Thoracic aorta (tissue), 2 donors: ENCODE measurements at places on chromosomes 11 and 22. TPM values are rescaled to one million over a fixed set of nuclear protein-coding genes. Genes with fewer than 3 reads are reported as not detected.

Gene C11orf52
- 0.99 TPM for total RNA-seq

Gene CEP126
- total RNA-seq, result 13.0 TPM

Gene CNGA4
- total RNA-seq, result not detected

Gene ZFTA
- total RNA-seq, result 21.2 TPM

DNA sequence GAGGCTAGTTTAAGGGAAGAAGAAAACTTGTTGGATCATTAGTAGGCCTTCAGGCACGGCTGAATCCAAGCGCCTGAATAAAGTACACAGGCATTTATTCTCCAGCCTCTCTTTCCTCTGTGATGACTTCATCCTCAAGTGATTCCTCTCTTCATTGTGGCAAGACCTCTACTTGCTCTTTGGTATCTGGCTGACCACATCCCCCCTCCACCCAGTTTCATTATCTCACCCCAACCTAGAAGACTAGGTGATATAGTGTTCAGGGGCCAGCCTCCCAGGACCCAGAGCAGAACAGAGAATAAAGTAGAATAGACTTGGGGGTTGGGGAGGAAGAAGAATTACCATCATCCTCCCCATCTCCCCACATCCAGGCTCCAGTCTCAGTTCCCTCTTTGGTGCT, 189.3 kb downstream of the MIAT start:
- DNase-seq, result no peak

- DNase-seq, result no peak
Measured at GRCh38 chr11:95267601-95268213, 36.7 kb upstream of the SESN3 start.

DNA sequence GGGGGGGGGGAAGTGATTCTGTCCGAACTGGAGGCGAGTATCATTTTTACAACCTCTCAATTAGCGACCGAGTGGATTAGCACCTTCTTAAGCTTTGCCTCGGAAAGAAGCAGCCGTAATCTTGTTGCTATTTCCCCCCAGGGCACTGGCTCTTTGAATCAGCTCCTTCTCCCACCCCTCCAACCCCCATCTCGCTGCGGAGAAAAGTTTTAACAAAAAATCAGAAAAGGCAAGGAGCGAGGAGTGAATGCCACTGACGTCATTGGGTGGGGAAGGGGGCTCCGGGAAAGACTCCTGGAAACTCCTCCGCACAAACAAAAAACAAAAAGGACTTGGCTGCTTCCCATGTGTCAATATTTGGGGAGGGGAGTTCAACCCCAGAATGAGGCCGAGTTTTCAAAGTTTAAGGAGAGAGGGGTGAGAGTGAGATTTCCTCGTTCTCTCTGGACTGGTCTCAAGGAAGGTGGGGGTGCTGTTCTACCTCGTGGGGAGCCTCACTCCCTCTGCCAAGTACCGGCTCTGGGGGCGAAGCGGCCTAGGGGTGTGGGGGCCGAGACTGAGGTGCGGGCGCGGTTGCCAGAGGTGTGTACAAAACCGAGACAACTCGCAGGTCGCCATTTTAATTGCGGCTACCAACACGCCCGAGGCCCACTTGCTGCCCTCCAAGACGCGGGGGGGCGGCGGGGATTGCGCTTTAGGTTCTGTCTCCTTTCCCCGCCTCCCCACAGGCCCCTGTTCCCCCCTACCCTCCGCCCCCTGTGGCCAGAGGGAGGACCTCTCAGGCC, 2.5 kb upstream of the PAX6 start:
- no peak for DNase-seq

DNA sequence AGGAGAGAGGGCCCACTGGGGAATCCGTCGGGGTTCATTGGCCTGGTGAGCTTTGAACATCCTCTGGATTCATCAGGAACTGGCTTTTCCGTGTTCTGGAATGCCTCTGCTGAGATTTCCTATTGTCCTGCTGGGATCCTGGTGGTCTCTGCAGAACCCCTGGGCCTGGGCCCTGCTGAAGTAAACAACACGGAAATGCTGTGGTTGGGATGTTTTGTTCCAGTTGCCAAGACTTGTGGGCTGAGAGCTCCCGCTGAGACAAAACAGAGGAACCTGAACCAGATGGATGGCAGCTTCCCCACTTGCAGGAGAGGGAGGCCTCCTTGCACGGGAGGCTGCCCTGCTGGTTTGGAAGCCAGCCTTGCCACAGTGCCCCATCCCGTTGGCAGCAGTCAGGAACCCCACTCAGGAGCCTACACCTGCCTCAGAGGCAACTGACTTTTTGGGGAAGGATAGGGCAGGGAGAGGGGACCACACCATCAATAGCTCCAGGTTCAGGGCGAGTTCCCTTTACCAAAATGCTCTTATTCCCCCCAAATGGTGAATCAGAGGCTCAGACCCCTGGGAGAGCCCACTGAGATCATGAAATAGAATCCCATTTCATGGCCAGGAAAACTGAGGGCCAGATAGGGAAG, 60.7 kb downstream of the LRRC32 start:
- DNase-seq, result no peak

GRCh38 chr22:43867839-43868635, 5.7 kb upstream of the SULT4A1 start:
- no peak for DNase-seq

- no peak for DNase-seq
Measured at GRCh38 chr11:101862391-101863233, 52.2 kb upstream of the CEP126 start.
